BJ (cell line): ENCODE measurements at places on chromosomes 6 and 20. TPM values are rescaled to one million over a fixed set of nuclear protein-coding genes. Genes with fewer than 3 reads are reported as not detected.

GRCh38 chr6:68229566-68229965 is 405.5 kb upstream of the ADGRB3 start:
- DNase-seq = no peak

Gene ENPP3
- polyA plus RNA-seq = 0.02 TPM in 1 of 2 replicates, not detected in the other

DNA sequence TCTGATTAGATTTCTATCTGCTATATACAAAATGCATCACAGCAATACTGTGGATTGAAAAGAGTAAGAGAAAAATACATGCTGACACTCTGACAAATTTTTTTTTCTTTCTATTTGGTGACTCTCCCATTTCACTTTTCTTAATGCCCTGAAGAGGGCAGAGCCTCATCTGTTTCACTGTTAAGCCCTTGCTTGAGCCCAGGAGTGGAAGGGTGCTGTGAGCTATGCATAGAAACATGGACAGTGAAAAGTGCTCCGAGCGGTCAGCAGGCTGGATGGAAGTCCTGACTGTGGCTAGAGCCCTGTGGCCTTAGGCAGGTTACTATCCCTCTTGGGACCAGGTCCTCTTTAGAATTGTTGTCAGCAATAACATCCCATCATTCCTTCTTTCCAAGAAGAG is 17.4 kb upstream of the CSE1L start:
- DNase-seq = no peak

GRCh38 chr6:30091577-30092381 is 16.2 kb upstream of the RNF39 start:
- DNase-seq = peak; percentile 39

DNA sequence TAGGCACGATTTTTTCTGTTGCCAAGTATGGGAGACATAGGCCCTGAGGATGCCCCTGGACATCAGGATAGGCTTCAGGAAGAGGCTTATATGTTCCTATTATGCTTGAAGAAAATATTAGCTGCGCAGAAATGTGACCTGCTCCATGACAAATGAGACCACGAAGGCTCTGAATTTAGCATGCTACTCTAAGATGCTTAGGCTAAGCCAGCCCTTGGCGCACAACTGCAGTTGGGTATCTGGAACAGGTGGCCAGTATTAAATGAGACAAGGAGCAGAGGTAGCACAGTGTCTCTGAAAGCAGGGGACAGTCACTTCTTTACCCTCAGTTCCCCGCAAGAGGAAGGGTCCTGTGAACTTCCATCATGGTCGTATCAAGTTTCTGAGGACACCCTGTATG is 90.0 kb downstream of the RREB1 start:
- DNase-seq = no peak

- DNase-seq = no peak
Observed at GRCh38 chr6:104281370-104281769, 578.3 kb downstream of the HACE1 start.

Gene HMGN4
- polyA plus RNA-seq = 41.4 and 60.9 TPM in 2 replicates

DNA sequence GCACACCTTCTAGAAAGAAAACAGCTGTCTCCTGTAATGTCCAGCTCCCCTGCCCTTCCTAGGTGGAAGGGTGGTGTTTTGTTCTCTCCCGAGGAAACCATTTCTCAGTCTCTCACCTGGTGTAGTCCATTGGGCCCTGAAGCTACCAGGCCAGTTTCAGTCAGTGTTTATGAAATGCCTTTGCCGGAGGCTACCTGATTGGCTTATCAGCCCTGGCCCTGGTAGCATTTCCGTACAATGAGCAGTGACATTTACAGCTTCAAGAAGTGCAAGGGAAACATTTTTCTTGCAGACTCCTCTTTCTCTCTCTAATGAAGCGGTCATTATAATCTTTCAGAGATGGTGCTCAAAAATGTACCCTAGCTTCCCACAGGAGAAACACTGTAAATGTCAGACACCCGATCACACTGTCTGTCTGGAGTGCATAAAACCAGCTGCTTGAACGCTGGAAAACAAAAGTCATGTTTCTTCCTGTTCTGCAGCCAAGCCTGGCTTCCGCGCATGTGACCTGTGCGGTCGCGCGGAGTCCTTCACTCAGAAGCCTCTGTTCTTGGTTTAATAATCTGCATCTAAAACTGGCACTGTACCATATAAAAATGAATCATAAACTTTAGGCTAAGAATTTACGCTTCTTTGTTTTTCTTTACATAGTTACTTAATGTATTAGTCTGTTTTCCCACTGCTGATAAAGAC is 28.4 kb upstream of the SAYSD1 start:
- no peak for DNase-seq

Gene GABRR1
- polyA plus RNA-seq = not detected in 2 replicates

DNA sequence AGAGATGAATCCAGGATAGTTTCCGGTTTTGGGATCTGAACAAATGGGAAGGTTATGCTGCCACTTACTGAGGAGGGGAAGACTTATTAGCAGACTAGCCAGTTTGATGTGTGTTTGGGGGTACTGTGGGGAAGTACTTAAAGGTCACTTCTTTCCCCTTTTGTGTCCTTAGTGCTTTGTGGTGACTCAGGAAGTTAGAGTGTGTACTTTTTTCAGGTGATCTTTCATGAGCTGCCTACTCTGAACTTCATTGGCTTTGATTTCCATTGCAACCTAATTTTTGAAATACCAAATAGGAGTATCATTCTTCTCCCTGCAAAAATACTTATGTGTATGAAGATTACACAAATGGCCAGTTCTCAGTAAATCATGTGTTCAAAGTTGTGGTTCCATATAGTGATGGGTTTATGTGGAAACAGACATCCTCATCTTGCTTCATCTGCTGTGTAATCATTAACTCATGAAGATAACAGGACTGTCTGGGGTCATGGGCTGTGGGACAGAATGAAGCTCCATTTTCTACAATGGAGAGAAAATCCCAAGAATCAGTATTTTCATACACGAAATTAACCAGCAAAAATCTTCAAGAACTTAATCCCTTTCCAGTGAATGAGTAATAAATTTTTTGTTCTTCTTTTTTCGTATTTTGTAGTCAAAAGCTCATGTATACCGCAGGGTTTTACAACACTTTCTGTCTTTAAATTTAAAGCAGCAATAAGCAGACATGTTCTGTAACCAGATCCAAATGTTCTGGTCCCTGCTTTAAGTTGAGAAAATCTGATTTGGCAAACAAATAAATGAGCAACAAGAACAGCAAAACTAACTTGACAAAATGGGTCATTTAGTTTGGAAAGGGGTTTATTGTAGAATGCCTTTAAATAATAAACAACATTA is 272.2 kb upstream of the FLRT3 start:
- no peak for DNase-seq

Gene SLC17A1
- not detected in 2 replicates for polyA plus RNA-seq

Gene GSTA3
- polyA plus RNA-seq = not detected in 2 replicates

DNA sequence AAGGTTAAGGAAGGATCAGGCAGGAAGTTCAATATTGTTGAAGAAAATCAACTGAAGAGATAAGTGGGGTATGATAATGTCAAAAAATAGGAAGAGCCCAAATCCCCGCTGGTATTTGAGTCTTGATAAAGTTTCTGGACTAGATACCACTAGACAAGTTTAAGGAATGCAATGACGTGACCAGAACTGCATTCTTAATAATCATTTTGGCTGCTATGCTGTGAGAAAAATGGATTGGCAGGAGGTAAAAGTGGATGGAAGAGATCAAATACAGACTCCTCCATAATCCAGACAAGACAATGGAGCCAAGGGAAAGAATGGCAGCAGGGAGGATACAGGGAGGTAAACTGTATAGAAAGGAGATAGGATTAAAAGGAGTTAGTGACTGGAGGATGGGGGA is 128.2 kb downstream of the COL12A1 start:
- DNase-seq = no peak

DNA sequence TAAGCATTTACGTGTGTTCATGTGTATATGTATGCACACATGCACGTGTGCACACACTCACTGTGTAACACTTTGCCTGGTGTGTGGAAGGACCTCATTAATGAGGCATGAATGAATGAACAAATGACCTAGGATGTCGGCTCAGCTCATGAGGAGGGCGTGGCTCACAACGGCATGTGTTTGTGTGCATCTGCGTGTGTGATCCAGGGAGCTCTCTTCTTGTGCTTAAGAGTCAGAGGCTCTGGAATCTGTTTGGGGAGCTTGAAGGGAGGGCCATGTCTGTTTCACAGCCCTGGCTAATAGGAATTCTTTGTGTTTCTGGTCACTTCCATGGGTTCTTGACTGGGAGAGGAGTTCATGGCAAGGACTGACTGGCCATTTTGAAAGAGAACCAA is 32.7 kb downstream of the TOX2 start:
- peak; percentile 34 for DNase-seq

GRCh38 chr6:64683682-64684081 is 1023.3 kb downstream of the EYS start:
- DNase-seq = no peak

Gene ID4
- 2.2 and 3.1 TPM in 2 replicates for polyA plus RNA-seq

Gene XKR7
- polyA plus RNA-seq = 0.01 TPM in 1 of 2 replicates, not detected in the other

Gene PDE7B
- polyA plus RNA-seq = 1.7 and 2.7 TPM in 2 replicates

DNA sequence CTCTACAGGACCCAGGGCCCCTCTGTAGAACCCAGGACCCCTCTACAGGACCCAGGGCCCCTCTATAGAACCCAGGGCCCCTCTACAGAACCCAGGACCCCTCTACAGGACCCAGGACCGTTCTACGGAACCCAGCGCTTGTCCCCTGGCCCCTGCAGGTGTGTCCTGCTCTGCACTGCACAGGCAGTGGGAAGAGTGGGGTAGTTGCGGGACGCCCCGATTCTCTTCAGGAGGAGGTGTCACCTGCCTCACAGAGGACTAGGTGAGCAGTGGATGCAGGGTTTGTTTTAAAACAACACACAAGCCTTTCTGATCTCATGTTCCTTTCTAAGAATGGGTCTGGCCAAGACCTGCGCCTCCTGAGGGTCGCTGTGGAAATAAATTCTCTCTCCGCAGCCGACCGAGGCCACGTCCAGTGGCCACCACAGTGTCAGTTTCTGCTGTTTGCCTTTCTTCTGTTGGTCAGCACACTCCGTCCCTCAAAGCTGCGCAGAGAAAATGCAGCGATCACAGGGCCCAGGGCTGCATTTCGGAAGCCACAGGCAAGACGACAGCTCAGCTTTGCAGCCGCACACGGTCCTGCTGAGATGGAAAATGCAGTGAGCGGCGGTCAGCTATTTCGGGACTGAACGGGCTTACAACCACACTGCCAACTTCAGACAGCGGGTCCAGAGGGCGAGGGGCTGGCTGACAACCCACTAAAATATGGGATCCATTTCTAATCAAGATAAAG is 135.2 kb downstream of the DLL1 start:
- DNase-seq = no peak

- no peak for DNase-seq
Observed at GRCh38 chr6:163470611-163471010, 56.1 kb downstream of the QKI start.

DNA sequence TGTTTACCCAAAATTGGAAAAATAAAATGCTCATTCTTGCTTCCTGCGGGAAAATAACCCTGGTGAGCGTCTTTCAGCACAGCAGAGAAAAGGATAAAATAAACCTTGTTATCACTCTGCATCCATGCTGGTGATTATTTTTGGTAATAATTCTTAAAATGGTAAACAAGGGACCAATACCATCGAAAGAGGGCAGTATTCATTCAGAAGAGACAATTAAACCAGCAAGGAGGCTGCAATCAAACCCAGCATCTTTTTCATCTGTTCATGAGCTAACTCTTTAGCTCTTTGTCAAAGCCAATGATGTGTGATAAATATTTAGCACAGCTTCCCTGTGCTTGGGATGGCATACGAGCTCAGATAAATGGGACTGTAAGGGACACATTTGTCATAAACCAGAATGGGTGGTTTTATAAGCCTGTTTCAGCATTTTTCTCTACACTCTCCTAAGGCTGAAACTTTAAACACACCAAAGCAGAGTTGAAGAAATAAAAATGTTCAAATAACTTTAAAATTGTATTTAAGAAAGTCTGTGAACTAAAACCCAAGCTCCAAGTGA is 34.4 kb downstream of the CDH26 start:
- no peak for DNase-seq

GRCh38 chr6:93786474-93787330 is 367.3 kb upstream of the EPHA7 start:
- DNase-seq = no peak

DNA sequence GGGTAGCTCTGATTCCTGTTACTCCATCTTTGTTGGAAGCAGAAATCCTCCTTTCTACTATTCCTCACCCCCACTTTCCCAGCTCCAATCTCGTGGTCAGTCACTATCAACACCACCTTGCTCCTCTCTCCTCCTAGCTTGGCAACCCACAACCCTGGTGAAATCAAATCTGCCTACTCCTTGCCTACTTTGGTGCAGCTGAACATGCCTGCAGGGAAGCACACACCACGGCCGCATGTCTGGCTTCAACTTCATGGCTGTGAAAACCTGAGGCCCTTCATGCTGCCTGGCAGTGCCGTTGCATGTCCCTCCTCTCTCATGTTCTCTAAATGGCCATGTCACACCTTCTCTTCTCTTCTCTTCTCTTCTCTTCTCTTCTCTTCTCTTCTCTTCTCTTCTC is 112.4 kb upstream of the FOXA2 start:
- no peak for DNase-seq

- DNase-seq = no peak
Observed at GRCh38 chr20:25220021-25220730, 24.7 kb downstream of the ENTPD6 start.

- no peak for DNase-seq
Observed at GRCh38 chr6:156408655-156409054, 368.5 kb upstream of the ARID1B start.

Gene PLN
- polyA plus RNA-seq = 0.05 and 0.10 TPM in 2 replicates

GRCh38 chr20:43571771-43572170 is 12.9 kb downstream of the SGK2 start:
- DNase-seq = no peak

GRCh38 chr20:56769921-56770600 is 141.0 kb downstream of the TFAP2C start:
- DNase-seq = no peak

Gene GTSF1L
- not detected in 2 replicates for polyA plus RNA-seq

- peak; percentile 95 for DNase-seq
Observed at GRCh38 chr20:45336530-45337366, 11.5 kb downstream of the SDC4 start.

- DNase-seq = no peak
Observed at GRCh38 chr6:135062735-135063134, 8.1 kb upstream of the HBS1L start.

Gene ADGRB3
- 0.12 TPM in 1 of 2 replicates, not detected in the other for polyA plus RNA-seq

- DNase-seq = no peak
Observed at GRCh38 chr6:136477548-136477947, 72.7 kb downstream of the MAP7 start.

Gene RIMS4
- not detected in 2 replicates for polyA plus RNA-seq

DNA sequence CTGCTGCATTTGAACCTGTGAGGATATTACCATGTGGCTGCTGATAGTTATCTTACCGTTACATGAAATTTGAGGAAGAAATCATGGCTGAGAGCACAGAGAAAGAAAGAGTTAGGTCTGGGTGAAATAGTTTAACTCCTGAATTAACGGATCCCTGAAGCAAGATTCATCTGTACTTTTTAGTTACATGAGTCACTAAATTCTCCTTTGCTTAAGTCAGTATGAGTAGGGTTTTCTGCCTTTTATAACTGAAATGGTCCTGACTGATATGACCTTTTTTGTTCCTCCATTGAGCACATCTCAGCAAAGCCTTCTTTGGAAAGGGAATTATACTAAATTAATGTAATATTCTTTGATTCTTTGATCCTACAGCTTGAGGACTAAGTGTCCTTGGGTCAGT is 333.3 kb upstream of the ZFP64 start:
- DNase-seq = no peak
